ENCODE measurements at places on chromosomes 16 and 17.

GRCh38 chr16:79042141-79042540 lies 558.4 kb downstream of the MAF start:
- DNase-seq: no peak

GRCh38 chr16:61823326-61823725 lies 212.9 kb downstream of the CDH8 start:
- DNase-seq: no peak

- no peak for DNase-seq
Observed at GRCh38 chr17:78375401-78376151, 2.9 kb upstream of the PGS1 start.

GRCh38 chr17:56918916-56919315 lies 5.1 kb upstream of the TRIM25 start:
- no peak for DNase-seq

DNA sequence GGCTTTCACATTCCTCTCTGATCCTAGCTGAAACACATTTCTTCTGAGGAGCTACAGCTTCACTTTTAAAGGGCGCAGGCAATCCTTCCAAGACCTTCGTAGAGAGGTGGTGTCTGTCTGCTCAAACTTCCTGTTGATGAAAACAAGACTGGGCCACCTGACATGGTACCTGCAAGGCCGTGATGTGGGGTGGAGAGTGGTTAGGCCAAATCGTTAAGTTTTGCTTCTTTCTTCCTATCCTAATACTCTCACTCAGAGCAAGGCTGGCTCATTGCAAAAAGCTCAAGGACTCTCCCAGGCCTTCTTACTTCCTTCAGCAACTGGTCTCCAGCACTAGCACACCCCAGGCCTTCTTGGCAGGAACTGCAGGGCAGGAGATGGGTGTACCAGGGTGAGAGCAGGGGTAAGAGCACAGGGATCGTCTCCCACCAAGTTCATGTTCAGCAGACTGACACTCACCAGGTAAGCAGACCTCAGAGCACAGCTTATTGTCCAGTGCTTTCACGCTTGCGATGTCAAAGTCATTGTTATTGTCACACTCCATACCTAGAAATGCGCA lies 10.9 kb upstream of the FOXJ1 start:
- no peak for DNase-seq

DNA sequence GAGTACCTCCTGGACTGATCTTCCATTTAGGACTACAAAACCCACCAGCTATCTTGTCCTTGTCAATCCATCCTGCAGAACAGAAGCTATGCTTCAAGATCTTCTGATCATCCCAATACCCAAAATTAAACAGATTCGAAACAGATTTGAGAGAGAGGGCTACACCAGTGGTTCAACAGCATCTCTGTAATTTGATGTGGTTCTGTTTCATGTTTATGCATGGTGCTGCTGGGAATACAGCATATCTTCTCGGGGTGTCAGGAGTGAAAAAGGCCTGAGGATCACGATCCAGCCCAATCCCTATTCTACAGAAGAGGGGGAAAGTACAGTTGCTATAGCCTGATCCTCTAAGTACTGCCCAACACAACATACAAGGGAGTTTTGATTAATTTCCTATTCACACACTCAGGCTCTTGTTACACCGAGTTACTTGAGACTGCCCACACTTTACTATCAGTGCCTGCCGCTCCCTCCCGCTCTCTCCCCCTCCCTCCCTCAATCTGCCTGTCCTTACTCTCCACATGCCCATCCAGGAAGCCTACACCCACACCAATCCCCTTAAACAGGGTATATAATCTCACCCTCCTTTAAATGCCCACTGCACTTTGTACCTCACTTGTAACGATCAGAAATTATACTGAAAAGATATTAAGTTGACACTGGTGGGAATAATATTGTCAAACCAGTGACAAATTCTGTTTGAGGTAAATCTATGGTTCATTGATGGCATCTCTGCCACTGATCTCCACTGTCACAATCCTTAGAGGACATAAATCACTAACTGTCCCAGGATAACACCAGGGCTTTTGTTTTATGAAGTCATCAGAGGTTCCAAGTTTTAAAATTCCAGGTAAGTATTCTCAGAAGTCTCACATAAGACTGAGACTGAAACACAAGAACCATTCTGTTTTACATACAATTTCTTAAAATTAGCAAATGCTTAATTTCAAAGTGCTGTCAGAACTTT lies 89.3 kb upstream of the PLEKHM1 start:
- no peak for DNase-seq

GRCh38 chr16:27377666-27378485 lies 24.1 kb upstream of the IL21R start:
- DNase-seq: no peak

DNA sequence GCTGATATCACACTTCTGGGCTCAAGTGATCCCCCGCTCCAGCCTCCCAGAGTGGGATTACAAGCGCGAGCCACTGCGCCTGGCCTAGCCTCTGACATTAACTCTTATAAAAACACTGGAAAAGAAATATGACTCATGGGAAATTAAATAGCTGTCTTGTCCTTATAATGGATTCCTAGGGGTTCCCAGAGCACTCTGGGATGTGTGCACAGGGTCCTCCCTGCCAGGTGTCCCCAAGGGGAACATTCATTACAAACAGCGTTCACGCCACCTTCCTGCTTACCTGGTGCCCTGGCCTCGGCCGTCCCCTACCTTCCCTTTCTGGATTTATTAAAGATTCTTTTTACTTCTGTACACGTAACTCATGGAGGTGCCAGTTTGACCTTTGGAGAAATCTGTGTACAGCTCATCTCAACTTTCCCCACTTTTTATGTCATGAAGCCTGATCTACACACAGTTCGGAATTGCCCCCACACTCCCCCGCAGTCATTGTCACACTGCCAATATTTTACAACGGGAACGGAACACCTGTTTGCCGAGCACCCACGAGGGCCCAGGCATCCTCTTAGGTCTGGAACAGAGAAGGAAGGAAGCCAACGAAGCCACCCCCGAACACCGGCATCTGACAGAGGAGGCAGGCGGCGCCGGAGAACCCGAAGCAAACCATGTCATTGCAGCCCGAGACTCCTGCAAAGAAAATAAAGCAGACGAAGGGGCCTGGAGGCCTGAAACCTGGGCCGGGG lies 39.7 kb upstream of the MEAK7 start:
- DNase-seq: no peak

DNA sequence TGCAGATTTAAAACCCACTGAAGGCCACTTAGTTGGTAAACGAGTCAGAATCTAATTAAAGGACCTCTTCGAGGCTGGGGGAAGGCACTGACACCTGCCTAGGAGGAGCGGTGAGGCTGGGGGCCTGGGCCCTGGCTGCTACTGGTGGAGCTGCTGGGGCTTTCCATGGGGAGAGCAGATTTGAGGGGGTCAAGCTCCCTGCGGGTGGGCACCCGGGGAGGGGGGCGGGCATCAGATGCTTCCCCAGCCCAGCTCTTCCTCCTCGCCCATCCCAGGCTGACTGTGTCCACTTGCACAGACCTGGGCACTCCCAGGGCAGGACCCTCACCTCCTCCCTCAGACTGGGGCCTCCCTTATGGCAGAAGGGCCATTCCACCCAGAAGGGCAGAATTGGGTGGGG lies 19.0 kb downstream of the SRCIN1 start:
- no peak for DNase-seq

- no peak for DNase-seq
Observed at GRCh38 chr16:27430923-27431484, 29.0 kb downstream of the IL21R start.

- DNase-seq: no peak
Observed at GRCh38 chr16:87161822-87162676, 155.1 kb downstream of the C16orf95 start.

DNA sequence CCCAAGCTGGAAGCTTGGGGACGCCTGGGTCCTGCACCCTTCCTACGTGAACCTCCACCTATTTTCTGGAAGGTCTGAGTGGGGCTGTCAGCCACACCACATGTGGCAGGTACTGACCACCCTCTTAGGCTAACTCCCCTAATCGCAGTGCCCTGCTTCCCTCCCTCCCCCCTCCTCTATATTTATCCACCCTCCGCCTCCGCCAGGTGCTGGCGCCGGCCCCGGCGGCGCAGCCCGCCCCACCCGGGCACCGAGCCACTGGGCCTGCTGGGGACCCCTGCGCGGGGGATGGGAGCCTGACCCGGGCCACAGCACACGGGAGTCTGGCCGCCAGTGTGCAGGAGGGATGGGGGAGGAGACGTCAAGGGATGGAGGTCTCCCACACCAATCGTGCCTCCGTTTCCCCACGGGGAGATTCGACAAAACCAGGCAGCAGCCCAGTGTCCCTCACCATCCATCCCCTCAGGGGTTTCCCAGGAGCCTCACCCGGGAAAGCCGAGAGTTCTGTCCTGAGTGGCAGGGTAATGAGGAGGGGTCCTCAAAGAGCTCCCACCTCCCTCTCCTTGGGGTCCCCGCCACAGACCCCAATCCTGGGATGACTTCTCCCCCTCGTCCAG lies 1.3 kb downstream of the PLEKHH3 start:
- no peak for DNase-seq

DNA sequence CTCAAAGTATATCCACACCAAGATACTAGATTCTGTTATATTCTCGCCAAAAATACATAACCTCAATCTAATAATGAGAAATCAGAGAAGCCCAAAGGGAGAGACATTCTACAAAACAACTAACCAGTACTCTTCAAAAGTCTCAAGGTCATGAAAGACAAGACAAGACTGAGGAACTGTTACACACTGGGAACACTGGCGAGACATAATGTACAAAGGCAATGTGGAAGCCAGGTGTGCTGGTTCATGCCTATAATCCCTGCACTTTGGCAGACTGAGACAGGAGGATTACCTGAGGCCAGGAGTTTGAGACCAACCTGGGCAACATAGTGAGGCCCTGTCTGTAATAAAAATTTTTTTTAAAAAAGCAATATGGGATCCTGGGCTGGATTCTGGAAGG lies 85.9 kb downstream of the SPAG9 start:
- no peak for DNase-seq

DNA sequence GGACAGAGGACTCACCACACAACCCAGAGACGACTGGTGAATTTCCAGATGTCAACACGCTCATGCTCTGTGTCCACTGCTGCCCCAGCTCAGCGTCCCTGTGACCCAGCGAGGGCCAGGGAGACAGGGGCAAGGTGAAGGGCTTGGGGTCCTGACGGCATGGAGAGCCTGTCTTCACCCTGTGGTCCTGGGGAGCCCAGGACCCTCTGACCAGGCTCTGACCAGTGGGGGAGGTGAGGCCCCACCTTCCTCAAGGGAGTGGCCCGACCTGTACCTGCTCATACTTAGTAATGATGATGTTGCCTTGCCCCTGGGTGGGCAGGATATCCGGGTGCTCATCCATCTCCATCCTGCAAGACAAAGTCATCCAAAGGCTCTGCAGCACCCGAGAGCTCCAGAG lies 39.8 kb downstream of the TNFRSF13B start:
- DNase-seq: no peak

DNA sequence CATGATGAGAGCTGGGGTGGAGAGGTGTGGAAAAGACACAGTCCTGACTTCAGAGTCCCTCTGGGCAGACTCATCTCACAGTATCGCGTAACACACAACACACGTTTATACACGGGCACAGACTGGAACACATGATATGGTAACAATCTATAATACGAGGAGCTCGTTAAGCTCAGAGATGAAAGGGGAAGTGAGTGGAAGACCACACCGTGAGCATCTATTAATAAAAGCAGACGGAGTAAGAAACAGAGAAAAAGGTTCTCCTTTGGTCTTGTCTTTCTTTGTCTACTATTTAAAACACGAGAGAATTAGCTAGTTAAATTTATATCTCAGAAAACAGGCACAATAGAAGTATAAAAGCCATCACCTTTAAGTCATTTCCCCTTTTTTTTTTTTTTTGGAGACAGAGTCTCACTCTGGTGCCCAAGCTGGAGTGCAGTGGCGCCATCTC lies 13.5 kb downstream of the ANKRD11 start:
- no peak for DNase-seq

DNA sequence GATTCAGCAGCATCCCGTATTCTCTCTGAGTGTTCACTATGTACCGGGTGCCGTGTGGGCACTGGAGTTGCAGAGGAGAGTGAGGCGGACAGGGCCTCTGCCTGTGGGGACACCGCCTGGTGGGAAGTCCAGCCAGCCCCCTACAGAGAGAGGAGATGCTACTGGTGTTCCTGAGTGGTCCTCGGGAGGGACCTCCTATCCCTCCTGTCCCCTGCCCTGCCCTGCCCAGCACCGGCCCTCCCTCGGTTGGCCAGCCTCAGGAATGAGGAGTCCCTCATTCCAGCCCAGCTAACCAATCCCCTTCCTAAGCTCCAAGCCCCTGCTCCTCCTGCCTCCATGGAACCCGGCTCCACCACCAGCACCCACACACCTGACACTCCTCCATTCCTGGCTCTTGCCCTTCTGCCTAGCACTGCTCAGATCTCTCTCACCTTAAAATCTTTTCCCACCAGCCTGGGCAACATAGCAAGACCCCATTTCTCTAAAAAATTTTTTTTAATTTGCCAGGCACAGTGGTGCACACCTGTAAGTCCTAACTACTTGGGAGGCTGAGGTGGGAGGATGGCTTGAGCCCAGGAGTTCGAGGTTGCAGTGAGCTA lies 2.0 kb downstream of the ASGR2 start:
- no peak for DNase-seq

GRCh38 chr16:56847173-56847910 lies 17.7 kb upstream of the SLC12A3 start:
- DNase-seq: no peak

GRCh38 chr17:43411749-43412148 lies 13.0 kb downstream of the ARL4D start:
- DNase-seq: no peak

DNA sequence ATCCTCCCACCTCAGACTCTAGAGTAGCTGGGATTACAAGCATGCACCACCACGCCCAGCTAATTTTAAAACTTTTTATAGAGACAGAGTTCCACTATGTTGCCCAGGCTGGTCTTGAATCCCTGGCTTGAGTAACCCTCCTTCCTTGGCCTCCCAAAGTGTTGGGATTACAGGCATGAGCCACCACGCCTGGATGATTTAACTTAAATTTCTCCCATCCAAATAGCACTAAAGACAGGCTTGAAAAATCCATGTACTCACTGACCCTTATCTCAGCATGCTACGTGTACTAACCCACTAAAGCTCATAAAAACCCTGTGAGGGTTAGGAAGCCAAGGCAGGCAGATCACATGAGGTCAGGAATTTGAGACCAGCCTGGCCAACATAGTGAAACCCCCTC lies 4.6 kb downstream of the SLC5A10 start:
- DNase-seq: no peak

GRCh38 chr17:78472035-78472905 lies 93.8 kb downstream of the PGS1 start:
- DNase-seq: no peak

DNA sequence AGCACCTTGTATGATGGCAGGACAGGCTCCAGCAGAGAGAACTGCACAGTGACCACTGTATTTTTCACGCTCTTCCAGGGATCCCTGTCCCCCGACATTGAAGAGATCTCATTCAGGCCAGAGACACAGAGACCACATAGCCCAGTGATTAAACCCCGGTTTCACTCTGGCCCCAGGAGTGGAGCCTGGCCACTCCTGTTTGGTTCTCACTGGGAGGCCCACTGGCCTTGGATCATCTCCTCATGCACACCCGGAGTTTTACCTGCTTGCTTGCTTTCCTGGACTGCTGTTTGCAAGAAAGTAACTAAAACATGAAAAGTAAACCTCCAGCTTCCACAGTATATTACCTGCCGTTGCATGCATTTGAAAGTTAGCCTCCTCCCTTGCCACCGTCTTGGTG lies 13.2 kb upstream of the CLEC18C start:
- no peak for DNase-seq

- no peak for DNase-seq
Observed at GRCh38 chr16:30805370-30806169, 18.6 kb upstream of the ZNF629 start.

Measured in stimulated activated CD4-positive, alpha-beta T cell treated with anti-CD3 and anti-CD28 coated beads, Interleukin-4, amount 100 ng/mL, for 48 hours (primary cell).